ENCODE measurements at places on chromosomes 6 and 20.

DNA sequence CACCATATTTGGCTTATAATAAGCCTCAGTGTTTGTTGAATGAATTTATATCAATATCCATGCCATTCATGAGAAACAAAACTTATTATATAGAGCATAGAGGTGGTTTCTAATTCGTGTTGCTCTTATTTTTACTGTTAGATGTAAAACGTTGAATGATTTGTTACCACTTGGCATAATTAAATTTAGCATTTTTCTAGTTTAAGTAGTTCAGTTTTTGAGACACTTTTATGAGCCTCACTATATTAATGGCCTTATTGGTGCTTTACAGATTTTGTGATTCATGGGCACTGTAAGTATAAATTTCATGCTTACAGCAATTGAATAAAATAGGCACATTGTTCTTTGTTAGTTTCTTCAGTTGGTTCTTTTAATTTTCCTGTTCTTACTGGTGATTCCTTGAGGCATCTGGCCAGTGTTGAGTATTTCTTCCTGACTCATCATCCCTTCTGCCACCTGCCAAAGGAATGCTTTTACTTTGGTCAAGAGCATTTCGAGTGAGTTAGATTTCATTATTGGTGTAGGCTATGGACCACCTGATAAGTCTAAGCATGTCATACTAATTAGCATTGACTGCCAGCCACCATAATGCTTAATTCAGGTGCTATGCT, 34.8 kb downstream of the CDKAL1 start:
- DNase-seq, result no peak

- DNase-seq, result peak; percentile 28
These were observed 74.7 kb upstream of the NOX3 start for GRCh38 chr6:155530219-155530834.

GRCh38 chr6:36718560-36718959, 20.9 kb downstream of the RAB44 start:
- DNase-seq, result no peak

DNA sequence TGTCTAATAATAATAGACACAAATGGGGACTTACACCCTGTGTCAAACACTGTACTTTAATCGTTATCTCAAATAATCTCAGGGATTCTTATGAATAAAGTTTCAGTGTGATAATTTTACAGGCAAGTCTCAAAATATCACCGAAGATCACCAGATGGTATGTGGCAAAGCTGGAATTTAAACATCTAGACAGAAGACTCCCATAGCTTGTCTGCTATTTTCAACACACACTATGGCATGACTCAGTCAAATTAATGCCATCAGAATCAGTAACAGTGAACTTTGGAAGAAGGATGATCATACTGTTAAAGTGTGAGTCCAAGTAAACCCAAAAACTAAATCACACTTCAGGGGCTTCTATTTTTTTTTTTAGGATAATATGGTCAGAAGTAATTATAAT, 867.6 kb upstream of the FLRT3 start:
- DNase-seq, result no peak

- DNase-seq, result no peak
These were observed 99.7 kb downstream of the EYA2 start for GRCh38 chr20:46994341-46994740.

DNA sequence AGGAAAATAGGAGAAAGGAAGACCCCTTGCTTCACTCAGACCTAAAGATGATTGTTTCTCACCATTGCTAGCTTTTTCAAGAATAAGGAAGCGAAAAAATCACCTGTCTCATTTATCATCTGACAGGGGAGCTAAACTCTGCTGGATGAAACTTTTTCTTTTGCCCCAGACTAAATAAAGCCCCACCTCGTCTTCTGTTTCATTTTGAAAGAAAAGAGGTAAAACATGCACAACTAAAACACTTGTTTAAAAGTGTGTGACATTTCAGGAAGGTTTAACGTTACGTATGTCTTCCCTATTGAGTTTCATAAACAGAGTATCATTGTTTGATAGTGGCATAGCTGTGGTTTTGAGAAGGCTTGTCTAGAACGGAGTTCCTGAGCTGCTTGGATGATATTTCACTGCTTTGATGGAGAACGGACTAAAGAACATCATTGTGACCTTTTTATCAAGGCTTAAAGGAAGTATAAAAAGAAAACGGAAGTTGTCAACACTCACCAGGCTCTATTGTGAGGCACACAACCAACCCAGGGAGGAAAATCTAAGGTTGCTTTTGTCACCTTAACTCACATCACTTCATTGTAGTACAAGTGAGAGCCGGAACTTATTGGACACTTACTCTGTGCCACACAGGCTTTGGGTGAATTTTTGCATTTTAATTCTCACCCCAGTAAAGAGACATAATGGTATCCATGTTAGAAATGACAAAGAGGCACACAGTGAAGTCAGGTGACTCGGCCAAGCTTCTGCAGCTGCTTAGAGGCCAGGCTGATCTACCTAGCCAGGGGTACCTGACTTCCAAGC, 29.5 kb downstream of the TSHZ2 start:
- no peak for DNase-seq

- no peak for DNase-seq
These were observed 27.5 kb downstream of the RSPH3 start for GRCh38 chr6:158972241-158973233.

- DNase-seq, result peak; percentile 75
These were observed 106.6 kb downstream of the TRIM27 start for GRCh38 chr6:28816909-28817807.

DNA sequence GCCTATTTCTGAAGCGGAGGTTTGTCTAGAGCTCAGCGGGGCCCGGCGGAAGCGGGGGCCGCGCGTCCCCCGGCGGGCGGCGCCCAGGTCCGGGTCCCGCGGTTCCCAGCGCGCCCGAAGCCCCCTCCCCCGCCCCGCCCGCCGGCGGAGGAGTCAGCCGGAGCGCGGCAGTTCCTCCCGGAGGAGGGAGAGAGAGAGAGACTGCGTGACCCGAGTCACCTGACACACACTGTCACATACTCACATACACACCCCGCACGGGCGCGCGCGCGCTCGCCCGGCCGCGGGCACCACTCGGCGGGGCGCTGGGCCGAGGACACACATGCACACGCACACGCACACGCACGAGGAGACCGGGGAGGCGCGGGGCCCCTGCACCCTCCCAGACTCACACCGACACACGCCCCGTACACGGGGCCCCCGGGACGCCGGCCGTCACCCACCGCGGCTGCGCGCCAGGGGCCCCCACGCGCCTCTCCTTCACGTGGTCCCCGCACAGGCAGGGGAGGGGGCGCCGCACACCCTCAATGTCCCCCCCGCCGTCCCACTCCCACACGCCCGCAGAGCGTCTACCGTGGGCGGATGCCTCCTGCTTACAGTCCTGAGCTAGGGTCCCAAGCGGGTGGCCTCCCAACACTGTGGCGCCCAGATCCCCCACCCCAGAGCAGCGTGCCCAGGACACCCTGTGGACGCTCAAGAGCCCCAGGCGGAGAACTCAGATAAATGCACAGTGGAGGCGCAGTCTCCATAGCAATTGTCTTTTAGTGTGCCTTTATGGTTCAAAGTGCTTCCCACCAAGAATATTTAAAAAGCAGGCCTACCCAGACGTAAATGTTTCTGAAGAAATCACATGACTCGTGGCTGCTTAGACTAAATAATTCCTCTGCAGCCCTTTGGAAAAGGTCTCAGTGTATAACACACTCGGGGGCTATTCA, at the start of gene RRAGD:
Gene RRAGD (minus strand): TSS at position 203 of the 935 bp plus-strand sequence. CDS start 280 bp downstream, outside the sequence.
- DNase-seq, result peak; percentile 82

DNA sequence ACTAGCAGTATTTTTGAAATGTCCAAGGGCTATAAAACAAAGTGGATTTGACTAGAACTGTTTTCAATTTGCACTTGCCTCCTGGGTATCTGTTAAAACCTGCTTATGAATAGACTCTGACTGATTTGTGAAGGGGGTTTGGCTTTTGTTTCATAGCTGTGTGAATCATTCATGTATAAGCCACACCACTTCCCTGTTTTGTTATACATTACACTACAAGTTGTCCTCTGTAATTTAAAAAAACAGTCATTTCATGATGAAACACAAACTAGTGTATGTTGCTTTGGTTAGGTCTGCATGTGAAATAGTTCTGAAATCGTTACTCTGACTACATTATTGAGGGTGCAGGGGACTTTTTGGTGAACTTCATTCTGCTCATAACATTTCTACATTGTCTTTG, 121.7 kb downstream of the NKAIN2 start:
- no peak for DNase-seq

- no peak for DNase-seq
These were observed 33.4 kb downstream of the TNXB start for GRCh38 chr6:32075781-32076180.

DNA sequence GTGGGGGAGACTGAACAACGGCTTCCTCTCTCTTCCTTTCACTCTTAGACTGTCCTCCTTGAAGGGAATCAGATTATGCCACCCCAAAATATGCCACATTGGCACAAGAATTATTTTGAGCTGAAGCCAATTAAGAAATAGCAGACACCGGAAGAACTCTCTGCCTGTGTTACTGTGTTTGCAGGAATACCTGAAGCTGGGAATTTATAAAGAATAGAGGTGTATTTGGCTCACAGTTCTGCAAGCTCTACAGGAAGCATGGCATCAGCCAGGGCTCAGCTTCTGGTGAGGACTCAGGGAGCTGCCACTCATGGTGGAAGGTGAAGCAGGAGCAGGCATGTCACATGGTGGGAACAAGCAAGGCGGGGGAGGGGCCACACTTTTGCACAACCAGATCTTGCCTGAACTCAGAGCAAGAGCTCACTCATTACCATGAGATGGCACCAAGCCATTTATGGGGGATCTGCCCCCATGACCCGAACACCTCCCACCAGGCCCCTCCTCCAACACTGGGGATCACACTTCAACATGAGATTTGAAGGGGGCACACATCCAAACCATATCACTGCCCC, 46.0 kb downstream of the PCNA start:
- peak; percentile 24 for DNase-seq

DNA sequence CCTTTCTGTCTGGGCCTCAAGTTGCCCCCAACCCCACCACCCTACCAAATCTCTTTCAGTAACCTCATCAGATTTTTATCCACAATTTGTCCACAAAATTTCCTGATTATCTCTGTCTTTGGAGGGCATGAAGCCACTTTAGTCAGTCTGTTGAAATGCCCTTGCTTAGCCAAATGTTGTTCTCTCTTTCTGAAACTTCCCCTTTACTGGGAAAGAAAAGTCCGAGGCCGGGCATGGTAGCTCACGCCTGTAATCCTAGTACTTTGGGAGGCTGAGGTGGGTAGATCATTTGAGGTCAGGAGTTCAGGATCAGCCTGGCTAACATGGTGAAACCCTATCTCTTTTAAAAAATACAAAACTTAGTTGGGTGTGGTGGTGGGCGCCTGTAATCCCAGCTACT, 33.8 kb downstream of the TOMM6 start:
- no peak for DNase-seq

GRCh38 chr6:45728674-45729073, 287.0 kb downstream of the CLIC5 start:
- DNase-seq, result no peak

DNA sequence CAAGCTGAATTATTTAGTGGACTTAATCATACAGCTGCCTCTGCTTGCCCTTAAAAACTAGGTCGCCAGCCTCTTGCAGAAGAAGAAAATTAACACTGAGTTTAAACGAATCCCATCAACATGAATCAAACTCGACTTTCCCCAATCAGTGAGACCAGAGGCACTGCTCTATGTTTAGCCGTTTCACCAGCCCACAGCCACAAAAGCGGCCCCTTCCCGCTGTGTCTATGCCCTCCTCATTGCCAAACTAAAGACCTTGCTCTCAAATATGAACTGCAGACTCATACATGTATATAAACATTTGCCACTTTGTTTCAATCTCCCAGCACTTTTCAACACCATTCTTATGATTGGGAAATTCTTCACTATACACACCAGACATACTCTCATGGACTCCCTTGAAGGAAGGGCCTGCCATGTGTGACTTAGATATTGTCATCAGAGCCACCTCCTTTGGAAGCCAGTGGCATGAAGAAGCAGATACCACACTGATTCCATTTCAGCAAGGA, 105.8 kb upstream of the ADGRF1 start:
- no peak for DNase-seq

DNA sequence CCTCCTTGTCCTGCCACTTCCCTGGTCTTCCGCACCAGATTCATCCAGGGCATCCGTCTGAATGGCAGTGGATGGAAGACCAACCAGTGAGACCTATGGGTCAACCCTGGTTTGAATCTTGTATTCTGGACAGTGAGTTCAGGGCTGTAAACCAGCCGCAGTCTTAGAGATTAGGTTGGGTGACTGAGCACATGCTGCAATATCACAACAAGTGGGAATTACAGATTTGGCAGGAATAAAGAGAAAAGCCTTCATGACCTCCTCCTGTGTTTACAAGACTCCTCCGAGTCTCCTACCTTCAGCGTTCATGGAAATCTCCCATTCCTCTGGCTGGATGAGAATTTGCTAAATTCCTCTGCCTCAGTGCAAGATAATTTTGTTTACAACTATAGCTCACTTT, 9.9 kb downstream of the ECI2 start:
- no peak for DNase-seq

- peak; percentile 7 for DNase-seq
These were observed 311.2 kb upstream of the OPRM1 start for GRCh38 chr6:153727885-153728284.

- DNase-seq, result peak; percentile 93
These were observed 60.7 kb downstream of the EZR start for GRCh38 chr6:158758451-158758860.

DNA sequence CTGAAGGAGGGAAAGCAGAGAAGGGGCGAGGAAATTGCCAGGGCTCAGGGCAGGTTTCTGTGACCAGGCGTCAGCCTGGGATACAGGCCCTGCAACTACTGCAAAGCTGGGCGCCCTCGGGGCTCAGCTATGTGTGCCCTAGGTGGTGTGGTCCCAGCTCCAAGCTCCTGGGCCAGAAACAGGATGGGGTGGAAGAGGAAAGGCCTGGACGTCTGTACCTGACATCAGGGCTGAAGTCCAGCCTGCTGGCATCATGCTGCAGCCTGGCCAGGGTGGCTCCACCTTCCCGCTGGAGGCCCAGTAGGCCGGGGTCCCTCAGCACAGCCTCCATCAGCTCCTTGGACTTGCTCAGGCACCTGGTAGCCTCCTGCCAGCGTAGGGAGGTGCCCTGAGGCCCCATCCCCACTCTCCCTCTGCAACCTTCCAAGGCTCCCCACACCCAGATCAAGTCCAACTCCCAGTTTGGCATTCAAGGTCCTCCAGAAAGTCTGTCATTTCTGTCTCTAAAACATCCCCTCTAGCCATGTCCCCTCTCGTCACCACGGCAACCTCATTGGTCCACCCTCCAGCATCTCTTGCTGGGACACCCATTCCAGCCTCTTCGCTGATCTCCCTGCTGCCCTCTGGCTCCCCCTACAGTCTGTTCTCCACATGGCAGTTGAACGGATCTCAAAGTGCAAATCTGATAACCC, 38.2 kb downstream of the KIAA1755 start:
- peak; percentile 77 for DNase-seq

- no peak for DNase-seq
These were observed 170.0 kb downstream of the GRM4 start for GRCh38 chr6:33975661-33976436.

DNA sequence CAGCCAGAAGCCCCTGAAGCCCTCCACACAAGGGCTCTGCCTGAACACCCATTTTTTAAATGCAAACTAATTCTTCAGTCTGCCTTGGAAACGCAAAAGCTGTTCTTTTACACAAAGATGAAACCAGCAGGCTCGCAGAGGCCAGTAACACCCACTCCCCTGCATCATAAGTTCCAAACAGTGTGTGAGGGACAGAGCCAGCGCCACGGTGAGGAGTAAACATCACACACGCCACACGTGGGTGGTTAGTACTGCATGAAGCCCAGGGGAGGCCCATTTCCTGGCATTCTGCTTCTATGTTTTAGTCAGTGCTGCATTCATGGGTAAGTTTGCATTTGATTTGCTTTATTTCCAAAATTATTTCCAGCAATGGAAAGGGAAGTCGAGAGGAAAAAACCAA, 217.7 kb upstream of the RIN2 start:
- DNase-seq, result no peak
